Naive thymus-derived CD4-positive, alpha-beta T cell (primary cell): ENCODE measurements at places on chromosomes 12 and 14.

GRCh38 chr12:131527736-131528135, 183.2 kb upstream of the SFSWAP start:
- DNase-seq, result no peak

DNA sequence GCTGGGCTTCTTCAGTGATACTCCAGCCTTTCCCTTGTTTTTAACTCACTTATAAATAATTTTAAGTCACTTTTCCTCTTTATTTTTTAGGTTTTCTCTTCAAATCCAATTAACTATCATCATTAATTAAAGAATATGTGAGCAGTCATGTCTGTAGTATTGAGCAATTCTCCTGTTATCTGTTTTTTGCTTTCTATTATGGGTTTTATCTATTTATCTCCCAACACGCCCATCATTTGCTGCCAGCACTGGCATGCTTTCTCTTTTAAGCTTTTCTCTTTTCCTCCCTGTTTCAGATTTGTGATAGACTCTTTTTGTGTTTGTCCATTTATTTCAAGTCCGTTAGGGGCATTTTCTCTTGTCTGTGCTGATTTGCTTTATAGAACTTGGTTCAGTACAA, 72.3 kb downstream of the CRADD start:
- DNase-seq, result no peak

- DNase-seq, result peak; percentile 33
These were observed 513 bp downstream of the CCNK start for GRCh38 chr14:99481745-99482099.

DNA sequence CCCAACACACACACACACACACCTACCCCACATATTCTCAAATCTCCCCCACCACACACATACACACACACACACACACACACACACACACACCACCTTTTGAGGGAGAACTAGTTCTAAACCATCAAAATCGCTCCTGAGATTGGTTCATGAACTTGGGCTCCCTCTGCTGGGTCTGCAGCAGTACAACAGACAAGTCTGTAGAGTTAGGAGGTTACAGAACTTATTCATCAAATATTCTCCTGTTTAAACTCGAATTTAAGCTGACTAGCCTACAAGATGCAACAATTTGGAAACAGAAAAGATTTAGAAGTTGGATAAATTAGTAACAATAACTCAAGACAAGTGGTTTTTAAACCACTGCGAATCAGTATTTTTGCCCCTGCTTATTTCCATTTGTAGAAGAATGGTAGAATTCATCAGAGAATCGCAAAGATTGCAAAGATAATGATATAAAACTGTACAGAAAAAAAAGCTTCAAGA, 136.4 kb upstream of the USP15 start:
- DNase-seq, result no peak

- DNase-seq, result no peak
These were observed 356.4 kb upstream of the SEL1L start for GRCh38 chr14:81890020-81890419.

DNA sequence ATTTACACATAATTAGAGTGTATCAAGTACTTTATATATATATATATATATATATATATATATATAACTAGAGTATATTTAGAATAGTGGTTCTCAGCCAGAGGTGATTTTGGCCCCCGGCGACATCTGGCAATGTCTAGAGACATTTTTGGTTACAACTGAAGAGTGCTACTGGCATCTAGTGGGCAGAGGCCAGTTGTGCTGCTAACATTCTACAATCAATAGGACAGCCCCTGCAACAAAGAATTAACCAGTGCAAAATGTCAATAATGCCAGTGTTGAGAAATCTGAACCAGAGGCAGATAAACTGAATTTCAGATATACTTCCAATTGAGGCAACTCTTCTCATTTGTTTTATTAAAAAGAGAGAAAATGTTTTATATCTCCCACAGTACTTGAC, 8.9 kb downstream of the GTF2A1 start:
- DNase-seq, result peak; percentile 5

DNA sequence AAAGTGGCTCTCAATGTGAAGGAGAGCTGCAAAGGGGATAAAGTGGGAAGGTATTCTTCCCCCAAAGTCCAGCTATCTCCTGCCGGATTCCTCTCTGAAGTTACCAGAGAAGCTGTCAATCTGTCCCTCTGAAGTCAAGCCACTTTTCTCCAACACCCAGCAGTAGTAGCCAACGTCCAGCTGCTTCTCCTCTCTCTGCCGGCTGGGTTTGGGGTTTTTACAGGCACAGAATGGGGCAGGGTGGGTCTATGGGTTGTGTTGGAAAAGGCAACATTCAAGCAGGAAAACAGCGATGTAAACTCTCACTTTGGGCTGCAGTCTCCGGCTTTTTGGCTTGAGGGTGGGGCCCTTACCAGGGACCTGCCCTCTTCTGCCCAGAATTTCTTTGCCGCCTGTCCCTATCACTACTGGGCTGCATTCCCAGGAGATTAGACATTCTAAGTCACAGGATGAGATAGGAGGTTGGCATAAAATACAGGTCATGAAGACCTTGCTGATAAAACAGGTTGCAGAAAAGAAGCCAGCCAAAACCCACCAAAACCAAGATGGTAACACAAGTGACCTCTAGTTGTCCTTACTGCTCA, 16.3 kb downstream of the CAPZA3 start:
- DNase-seq, result no peak

GRCh38 chr14:65832431-65833266, 420.1 kb downstream of the FUT8 start:
- no peak for DNase-seq

DNA sequence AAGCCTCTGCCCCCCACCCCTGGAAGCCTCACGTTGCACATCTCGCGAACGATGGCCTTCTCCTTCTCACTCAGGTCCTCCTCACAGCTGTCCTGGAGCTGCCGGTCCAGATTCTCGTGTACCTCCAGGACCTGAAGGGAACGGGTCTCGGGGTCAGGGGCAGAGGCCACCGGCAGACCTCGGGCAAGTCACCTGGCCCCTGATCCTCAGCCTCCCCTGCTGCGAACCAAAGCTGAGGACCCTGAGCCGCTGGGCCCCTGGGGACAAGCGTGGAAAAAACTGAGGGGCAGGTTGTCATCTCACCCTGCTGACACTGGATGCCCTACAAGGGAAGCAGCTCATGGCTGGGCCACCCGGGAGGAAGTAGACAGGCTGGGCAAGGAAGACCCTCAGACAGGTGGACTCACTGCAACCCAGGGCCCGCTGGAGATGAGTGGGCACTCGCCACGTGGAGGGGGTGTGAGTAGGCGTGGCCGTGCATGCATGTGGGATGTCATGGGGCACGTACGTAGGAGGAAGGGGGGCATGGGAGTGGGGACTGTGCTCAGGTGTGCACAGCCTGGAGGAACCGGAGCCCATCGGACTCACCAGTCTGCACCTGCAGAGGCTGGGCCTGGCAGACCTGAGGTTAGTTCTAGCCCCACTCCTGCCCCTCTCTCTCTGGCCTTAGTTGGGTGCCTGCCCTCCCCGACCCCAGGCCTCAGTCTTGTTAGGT, 35.1 kb downstream of the CCNK start:
- no peak for DNase-seq

DNA sequence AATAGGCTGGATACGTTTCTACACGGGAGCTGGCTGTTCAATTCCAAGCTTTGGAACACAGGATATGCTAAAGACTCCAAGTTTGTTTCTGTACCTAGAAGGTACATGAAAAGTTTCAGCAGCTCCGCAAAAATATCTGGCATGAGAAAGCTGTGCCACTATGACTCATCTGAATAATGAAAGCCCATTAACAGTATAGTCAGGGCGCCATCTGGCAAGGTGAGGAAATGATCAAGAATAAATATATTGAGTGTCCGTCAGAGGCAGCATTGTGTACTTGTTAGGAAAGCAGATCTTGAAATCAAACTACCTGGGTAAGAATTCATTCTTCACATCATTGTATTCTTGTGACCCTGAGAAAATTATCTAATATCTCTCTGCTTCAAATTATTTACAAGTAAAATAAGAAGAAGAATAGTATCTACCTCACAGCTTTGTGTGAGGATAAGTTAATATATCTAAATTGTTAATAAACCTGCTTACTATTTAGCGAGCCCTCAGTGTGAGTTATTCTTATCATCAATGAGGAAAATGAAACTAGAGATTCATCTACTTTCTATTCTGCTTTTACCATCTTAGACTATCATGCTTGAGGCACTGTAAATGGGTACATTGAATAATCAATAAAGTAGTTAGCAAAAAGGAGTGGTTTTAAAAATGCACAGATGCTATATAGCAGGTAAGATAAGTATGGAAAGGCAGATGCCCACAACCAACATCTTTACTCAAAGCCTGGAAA, 53.5 kb downstream of the FSCB start:
- no peak for DNase-seq

- no peak for DNase-seq
These were observed 36.5 kb downstream of the CORO1C start for GRCh38 chr12:108694812-108695278.

DNA sequence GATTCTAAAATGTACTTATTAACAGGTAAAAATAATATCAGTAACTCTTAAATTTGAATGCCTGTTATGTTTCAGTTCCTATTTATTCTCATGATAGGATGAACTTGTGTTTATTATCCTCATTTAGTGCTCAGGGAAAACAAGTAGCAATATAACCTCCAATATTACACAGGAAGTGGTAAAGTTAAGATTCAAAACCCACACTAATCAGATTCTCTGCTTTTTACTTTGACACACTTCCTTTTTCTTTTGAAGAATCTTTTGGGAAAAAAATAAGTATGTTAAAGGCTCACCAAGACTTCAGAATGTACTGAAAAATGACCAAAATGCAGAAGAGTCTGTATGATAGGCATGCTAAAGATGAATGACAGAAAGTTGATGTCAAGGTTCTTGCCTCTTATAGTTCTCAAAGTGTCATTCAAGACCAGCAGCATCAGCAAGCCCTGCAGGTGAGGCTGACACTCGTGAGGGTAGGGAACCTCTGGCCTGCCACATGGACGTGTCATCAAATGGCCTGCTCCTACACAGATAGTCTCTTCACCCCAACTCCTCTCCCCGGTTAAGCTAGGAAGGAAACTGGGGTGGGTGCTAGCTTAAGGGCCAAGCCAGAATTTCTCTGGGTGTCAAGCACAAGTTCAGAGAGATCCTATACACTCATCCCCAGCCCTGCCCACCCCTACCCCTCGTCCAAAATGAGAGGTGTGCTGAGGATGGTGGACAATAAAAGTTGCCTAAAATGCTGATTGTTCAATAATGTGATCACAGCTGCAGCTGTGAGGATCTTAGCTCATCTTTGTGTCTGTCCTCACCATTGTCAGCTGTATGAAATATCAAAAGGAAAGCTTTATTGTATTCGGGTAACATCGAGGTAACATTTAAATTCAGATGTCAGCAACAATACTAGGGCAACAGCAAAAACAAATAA, 6.3 kb downstream of the TBPL2 start:
- no peak for DNase-seq

DNA sequence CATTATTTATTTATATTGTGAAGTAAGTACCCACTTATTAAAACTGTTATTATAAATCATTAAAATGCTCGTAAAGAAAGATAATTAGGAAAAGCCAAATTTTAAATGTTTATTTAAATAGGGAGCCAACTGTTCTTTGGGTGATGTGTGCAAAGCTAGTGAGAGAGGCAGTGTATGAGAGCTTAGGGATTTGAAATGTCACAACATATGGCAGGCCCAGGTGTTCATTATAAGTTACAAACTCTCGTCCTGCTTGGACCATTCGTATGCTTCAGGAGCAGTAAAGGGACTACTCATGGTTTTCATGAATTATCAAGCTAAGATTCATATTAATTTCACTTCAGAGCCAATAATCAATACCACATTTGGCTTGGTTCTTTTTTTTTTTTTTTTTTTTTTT, 154.5 kb downstream of the TGFB3 start:
- no peak for DNase-seq

DNA sequence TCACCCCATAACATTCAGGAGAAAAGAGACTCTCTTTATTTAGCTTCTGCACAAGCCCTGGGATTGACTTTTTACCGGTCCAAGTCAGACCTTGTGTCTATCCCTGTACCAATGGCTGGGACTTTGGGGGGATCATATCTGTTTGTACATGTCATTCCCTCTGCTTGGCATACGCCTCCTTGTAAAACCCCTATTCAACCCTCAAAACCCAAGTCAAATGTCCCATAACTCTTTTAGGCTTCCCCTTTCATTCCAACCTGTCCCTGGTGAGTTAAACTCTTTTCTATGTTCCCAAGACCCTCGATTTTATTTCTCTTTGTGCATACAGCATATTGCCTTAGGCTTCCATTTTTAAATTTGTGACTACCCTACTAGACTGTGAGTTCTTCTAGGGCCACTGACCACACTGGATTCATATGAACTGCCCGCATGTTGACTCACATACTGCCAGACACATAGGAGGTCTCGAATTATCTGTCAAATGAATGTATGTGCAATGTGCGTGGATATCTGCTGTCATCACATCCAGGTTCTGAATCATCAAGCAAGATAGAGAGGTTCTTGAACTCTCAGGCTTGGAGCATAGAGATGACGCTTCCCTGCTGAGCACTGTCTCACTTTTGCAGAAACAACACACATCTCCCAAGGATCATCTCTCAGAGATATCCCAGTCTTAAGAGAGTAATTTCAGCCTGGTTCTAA, 548.6 kb upstream of the TBX3 start:
- DNase-seq, result no peak

GRCh38 chr14:54686219-54686870, 119.4 kb downstream of the SAMD4A start:
- no peak for DNase-seq

DNA sequence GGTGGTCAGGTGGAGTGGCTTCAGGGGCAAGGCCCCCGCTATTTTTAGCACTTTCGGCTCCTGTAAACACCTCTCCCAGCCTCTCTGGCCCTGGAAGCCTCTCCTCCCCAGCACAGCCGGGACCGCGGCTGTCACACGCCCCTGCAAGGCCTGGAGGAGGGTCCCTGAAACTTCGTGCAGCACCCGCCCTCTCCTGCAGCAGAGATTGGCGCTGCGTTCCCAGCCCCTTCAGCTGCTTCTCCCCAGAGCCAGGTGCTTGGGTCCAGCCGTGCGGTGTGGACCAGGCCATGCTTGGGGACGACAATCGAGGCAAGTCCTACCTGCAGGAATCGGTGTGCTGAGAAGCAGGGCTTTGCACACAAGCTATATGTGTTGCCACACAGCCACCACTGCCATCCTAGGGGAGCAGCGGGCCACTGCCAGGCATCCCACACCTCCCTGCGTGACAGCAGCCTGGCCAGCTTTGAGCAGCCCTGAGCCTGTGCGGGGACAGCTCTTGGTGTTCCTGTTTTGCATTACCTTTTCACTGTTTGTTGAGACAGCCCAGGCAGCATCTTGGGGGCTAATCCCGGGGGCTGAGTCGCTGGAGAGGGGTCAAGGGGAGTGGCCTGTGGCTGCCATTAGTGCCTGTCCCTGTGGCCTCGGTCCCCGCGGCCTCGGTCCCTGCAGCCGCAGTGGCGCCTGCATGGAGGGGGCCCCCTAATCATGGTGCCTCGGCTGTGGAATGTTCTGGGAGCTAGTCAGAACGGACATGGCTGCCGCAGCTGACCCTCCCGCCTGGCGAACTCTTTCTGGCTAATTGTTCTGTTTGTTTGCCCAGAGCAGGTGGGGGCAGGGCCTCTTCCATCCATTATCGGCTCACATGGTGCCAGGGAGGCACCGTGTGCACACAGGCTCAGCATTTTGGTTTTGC, 27.6 kb upstream of the TRAF3 start:
- DNase-seq, result no peak
